ENCODE measurements at places on chromosomes 16 and 17.

GRCh38 chr16:81224824-81225223 is 13.7 kb upstream of the BCO1 start:
- no peak for DNase-seq

DNA sequence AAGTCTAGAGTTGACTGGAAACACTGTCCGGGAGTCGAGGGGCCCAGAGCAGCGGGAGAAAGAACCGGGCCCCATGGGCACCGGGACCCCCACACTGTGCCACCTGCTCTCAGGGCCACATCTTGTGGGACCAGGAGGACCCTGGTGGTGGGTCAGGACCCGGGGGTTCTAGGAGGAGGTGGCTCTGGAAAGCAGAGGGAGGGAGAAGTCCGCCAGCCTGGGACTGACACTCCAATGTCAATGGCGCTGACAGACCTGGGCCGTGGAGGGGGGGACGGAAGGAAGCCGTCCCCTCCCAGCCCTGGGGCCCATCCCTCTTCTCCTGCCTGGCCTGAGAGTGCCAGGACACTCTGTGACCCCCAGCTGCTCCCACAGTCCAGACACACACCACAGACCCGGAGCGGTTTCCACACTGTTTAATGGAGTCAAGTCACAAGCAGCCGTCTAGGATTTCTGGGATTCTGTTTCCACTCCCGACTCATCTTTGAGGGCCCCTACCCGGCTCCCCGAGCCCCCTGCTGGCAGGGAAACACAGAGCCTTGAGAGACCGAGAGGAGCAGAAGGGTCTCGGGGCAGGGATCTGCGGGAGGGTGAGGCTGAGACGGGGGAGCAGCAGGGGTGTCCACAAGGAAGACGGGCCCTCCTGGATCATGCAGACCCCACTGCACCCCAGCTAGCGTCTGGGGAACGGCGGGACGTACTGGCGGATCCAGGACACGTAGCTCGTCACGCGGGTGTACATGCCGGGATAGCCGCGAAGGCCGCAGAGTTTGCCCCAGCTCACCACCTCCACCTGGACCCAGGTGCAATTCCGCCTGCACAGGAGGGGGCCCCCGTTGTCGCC is 23.5 kb upstream of the UBE2I start:
- DNase-seq: no peak

- no peak for DNase-seq
These were observed 205.2 kb downstream of the RAB11FIP4 start for GRCh38 chr17:31596382-31597323.

DNA sequence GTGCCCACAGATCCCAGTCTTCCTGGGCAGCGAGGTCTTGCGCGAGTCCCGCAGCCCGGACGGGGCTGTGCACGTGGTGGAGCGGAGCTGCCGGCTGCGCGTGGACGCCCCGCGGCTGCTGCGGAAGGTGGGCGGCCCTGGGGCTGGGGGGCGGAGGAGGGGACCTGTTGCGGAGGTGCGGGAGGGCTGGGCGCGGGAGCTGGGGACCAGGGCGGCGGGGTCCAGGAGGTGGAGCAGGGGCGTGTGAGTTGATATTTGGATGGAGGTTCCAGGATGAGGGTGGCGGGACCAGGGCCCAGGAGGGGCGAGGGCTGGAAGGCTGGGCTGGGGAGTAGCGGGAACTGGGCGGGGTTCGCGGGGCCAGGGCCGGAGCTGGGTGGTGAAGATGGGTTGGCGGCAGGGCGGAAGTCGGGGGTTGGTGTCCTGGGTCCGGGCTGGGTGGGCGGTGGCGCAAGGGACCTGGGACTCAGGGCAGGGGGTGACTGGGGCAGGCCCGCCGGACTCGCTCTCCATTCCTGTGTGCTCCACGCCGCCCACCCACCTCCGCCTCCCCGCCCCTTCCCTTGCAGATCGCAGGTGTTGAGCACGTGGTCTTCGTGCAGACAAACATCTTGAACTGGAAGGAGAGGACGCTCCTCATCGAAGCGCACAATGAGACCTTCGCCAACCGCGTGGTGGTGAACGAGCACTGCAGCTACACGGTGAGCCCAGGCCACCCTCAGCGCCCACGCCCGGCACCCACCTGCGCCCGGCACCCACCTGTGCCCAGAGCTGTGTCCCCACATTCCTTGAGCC is 29.6 kb downstream of the SEC14L5 start:
- DNase-seq: no peak

DNA sequence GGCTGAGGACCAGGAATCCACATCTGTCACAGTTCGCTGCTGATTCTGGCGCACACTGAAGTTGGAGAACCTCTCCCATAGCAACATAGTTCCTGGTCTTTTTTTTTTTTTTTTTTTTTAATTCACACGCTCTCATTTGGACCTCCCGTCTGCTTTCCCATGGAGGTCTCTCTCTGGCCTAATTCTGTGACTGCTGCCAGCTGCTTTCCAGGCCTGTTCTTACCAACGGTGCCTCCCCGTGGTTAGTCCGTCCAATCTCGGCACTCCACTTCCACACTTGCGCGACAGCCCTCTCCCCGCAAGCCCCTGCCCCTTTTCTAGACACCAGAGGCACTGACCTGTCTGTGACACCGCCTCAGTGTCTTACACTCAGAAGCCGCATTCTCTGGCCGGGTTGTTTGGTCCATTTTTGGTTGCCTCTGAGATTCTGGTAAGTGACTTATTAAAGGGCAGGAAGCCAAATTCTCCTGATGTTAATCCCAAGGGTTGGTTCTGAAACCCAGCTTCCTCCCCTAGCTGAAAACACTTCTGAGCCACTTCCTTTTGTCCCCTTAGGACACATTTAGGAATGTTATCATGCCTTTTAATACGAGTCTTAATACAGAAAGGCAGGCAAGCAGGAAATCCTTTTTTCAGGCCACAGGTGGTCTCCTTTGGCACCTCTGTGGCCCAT is 1.1 kb upstream of the AKTIP start:
- peak; percentile 36 for DNase-seq

GRCh38 chr17:46947216-46947615 is 24.3 kb downstream of the GOSR2 start:
- DNase-seq: no peak

GRCh38 chr16:65005696-65006095 is 116.2 kb downstream of the CDH11 start:
- no peak for DNase-seq

GRCh38 chr16:75252049-75252864 is 833 bp upstream of the BCAR1 start:
- no peak for DNase-seq

GRCh38 chr16:81855552-81856153 is 76.6 kb downstream of the PLCG2 start:
- no peak for DNase-seq

- no peak for DNase-seq
These were observed 895 bp downstream of the BRD7 start for GRCh38 chr16:50367777-50368409.

GRCh38 chr17:28041844-28042656 is 427 bp upstream of the NLK start:
- DNase-seq: no peak

DNA sequence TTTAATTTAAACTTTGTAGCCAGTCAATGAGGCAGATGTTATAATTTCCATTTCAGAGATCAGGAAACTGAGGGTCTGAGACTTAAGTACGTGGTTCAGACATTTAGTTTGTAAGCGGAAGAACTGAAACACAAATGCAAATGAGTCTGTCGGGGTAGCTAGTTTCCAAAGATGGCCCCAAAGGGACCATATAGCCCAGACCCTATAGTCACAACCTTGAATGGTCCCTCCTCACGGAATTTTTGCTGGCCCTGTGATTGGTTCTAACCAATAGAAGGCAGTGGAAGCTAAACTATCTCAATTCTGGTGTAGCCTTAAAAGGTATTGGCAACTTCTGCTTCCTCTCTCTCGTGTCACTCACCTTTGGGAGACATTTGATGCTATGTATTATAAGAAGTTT is 7.5 kb upstream of the BCO1 start:
- DNase-seq: no peak

DNA sequence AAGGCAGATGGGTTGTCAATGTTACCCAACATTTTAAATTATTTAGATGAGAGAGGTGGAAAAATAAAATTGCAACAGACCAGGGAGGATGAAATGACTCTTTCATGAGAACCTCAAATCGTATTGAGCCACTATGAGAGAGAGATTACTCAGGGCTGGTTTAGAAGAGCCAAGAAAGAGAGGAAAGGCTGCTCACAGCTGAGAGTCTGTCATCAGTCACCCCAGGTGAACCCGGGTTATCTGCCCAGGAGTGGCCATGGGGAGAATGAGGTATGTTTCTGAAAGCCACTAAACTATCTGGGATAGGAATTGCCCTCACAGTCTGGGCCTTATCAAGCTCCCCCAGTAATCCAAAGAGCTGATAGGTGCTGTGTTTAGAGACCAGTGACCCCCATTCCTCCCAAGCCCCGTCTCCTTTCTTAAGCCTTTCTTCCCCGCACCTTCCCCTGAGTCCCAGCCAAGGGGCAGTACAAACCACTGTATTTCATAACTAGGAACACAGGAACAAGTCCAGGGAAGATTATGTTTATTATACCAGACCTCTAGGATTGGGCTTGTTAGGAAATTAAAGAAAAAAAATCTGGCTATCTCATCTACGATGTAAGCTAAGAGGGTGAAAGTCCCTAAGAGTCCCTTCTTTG is 158.9 kb upstream of the NOL11 start:
- no peak for DNase-seq

DNA sequence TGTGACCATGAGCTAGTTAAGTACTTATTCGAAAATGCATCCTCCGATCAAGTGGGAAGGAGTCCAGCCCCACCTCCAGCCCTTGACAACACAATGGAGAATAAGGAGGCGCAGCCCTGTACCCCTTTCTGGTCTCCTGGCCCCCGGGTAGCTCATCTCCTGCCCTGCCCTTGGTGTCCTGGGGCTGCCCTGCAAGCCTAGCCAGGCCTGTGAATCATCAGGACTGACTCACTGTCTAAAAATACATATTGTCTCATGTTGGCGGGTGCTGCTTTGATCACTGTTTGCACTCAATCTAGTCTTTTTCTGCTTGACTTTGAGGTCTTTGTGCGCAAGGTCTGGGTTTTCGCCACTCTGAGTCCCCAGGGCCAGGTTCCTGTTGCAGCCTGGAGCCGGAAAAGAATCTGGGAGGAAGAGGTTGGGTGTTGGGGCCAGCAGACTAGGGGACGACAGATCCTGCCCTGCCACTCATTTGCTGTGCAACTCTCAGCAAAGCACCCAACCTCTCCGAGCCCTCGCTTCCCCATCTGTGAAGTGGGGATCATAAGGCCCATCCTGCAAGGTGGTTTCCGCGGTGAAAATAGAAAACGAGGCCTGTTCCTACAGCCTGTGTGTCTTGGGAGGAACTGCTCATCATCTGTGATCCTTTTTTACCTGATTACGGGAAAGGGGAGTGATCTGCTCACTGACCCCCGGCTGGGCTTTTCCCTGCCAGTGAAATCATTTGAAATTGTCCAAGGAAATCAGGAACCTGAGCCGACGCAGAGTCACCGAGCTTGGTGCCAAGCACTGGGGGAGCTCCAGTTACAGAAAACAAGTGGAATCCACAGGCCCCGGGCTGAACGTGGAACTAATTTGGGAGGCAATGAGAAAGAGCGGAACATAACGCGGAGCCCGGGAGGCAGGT is 230.4 kb downstream of the PARN start:
- no peak for DNase-seq

- no peak for DNase-seq
These were observed 16.8 kb upstream of the AKAP1 start for GRCh38 chr17:57068222-57068658.

DNA sequence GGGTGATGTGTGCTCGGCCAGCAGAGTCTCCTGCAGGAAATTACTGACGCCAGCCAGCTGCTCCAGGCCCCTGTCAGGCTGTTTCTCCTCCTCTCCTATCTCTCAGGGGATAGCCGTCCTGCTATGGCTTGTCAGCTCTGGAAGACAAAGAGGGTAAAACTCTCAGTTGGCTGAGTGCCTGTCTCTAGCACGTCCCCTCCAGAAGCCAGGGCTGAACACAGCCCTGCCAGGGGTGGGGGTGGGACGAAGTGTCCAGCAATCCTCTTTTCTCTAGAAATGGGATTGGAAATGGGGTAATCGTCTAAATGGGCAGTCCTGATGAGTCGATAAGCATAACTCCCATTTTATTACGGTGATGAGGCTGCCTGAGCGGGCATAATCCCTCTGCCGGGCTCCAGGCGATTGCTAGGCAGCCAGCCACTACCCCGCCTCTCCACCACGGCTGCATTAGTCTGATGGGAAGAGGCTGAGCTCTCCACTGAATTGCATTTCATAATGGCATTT is 89.1 kb upstream of the GNAO1 start:
- no peak for DNase-seq

DNA sequence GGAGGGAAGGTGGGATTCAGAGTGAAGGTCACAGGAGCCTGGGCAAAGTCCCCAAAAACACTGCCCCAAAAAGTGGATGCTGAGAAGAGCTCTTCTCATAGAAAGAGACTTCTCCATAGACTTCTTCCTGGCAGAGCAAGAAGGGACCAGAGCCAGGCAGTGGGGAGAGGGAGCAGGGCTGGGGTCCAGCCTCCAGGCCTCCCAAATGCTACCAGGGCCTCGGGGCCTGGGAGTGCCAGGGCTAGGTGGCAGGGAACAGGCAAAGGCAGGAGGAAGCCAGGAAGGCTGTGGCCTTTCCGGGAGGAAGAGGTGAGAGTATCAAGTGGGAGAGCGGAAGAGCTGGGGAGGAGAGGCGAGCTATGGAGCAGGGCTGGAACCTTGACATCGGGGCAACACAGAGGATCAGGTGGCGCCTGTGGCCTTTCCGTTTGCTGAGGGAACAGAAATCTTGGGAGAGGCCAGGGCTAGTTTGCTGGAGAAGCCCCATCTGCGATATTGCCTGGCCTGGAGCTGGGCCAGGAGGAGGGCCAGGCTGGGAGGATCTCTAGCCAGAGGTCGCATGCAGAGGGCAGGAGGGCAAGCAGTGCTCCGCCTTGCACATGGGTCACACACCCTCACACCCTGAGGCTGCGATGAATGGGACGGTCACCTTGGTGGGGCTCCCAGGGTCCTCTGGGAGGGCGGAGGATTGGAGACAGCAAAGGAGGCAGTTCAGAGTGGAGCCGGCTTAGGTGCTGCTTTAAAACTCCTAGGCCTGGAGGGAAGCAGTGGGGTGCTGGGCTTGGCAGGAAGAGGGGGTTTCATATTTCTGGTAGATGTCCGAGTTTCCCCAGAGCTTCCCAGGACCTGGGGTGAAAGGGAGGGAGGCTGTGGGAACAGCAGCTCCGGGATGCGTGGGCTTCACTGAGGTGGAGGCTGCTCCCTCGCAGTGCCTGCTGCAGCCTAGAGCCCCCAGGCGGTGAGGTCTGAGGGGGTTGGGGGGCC is 3.4 kb downstream of the SLC16A5 start:
- DNase-seq: no peak

- no peak for DNase-seq
These were observed at the start of gene RAC3 for GRCh38 chr17:82031303-82031884. RAC3 (plus strand) TSS chr17:82031678; CDS start chr17:82031762, 84 bp downstream.

- no peak for DNase-seq
These were observed 1.2 kb downstream of the OR1F1 start for GRCh38 chr16:3188925-3189825.

GRCh38 chr17:72600934-72601333 is 480.1 kb downstream of the SOX9 start:
- no peak for DNase-seq

GRCh38 chr17:52470553-52470952 is 312.0 kb upstream of the CA10 start:
- DNase-seq: no peak

GRCh38 chr17:65359016-65359415 is 202.4 kb downstream of the AXIN2 start:
- DNase-seq: no peak

GRCh38 chr17:33531311-33531710 is 238.2 kb upstream of the ASIC2 start:
- no peak for DNase-seq

Data from CD4-positive, alpha-beta T cell treated with Interleukin-4 for 1 hour (primary cell).